ENCODE measurements at places on chromosomes 5 and 9.

DNA sequence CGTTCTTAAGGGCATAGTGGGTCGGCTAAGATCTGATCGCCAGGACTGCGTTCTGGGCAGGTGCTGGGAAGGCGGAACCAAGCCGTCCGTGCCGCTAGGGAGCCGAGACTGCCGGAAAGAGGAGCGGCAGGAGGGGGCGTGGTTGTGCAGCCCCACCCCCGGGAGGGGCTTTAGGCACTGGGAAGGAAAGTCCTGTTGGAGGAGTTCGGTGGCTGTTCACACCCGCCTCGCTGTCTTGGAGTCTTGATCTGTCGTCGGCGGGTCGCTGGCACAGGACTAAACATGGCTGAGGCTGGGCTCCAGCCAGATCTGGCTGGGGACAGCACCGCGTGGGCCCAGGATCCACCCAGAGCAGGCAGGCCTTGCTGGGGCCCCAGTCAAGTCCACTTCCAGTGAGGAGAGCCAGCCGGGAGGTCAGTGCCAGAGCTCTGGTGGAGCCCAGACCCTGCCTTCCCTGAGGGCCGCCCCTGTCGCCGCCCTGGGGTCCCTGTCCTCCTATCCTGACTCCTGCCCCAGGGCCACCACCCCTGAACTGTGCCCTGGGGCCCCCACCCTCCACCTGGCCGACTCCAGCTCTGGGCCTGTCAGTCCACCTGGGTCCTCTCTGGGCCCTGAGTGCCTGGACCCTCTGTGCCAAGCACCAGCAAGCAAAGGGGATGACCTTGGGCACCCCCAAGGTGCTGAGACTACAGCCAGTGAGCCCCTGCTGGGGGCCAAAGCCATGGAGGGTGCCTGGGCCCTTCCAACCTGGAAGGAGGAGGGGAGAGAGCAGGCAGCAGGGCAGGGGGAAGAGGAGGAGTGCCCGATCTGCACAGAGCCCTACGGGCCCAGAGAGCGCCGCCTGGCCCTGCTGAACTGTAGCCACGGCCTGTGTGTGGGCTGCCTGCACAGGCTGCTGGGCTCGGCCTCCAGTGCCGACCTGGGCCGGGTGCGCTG, 4.5 kb downstream of the RNF208 start:
- DNase-seq: peak; percentile 89

DNA sequence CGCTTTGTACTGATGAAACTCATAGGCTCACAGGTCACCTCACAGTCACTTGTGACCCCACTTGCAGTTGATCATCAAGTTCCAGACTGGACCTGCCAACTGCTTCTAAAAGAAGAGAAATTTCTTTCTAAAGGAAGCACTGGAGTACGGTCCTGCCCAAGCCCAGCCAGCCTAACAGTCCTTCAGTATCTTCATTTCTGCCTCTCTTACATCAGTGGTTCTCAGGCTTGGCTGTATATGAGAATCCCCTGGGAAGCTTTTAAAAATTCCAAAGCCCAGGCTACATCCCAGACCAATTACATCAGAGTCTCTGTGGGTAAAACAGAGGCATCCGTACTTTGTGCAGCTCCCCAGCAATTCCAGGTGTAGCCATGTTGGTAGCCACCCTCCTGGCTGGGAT, 282.1 kb downstream of the NFIB start:
- no peak for DNase-seq

GRCh38 chr9:97559111-97559514, 57.6 kb downstream of the TMOD1 start:
- DNase-seq: peak; percentile 40

- DNase-seq: no peak
These were observed 75.3 kb downstream of the PIP5K1B start for GRCh38 chr9:68780380-68780712.

GRCh38 chr9:131961496-131961880, 118.2 kb downstream of the MED27 start:
- DNase-seq: no peak

GRCh38 chr5:417301-418161, 25.4 kb upstream of the EXOC3 start:
- peak; percentile 41 for DNase-seq

DNA sequence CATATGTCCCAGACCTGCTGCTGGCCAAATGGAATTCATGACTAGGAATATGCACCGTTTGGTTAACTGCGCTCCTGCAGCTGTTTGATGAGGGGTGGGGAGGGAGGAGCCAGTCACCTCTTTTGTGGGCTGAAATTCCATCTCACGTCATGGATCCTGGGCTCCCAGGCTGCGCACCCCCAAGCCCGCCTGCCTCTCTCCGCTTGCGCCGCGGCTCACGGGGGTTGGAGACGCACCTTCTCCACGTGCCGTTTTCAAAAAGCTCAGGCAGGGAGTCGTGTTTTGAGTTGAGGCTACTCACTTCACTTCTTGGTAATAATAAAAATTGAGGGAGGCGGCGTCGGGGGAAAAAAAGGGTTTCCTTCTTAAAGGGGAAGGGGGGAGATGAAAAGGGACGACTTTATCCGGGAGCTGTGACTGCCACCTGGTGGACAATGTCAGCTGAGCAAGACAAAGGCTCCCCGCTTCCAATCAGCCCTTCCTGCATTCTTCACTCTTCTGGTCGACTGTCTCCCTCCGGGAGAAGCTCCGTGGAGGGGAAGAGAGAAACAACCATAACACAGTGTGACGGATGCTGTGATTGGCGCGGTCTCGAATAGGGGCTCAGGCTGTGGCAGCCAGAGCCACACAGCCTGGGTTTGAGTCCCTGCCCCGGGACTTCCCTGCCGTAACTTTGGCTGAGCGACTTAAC, 15.9 kb upstream of the C5orf47 start:
- peak; percentile 85 for DNase-seq

GRCh38 chr9:36521148-36521547, 51.5 kb upstream of the MELK start:
- DNase-seq: no peak

- no peak for DNase-seq
These were observed 103.2 kb downstream of the PDE4D start for GRCh38 chr5:59790376-59790775.

DNA sequence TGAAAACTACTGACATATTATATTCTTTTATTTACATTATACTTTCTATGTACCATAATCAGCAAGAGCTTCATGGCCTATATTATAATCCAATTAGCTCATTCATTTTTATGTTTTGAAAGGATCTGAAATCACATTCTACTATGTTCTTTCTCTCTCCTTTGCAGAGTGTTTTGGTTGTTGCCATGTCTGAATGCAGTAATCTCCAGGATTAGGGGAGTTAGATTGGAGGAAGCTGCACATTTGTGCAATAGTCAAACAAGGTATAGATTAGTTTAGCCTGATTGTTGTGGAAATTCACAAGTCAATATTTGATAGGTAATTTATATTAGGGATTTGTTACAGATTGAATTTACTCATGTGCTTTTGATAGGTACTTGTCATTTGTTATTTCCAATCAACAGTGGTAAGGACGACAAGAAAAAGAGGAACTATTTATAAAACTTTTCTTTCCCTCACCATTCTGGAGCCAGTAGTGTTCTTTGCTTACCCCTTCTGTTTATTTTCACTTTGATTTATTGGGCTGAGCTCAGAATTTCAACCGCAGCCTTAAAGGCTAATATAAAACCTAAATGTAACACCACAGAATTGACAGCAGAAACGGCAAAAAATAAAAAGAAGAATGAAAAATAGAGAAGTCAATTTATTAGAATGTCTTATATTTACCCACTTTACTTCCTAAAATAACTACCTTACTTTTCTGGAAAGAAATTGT, 597.0 kb downstream of the CHSY3 start:
- DNase-seq: no peak

DNA sequence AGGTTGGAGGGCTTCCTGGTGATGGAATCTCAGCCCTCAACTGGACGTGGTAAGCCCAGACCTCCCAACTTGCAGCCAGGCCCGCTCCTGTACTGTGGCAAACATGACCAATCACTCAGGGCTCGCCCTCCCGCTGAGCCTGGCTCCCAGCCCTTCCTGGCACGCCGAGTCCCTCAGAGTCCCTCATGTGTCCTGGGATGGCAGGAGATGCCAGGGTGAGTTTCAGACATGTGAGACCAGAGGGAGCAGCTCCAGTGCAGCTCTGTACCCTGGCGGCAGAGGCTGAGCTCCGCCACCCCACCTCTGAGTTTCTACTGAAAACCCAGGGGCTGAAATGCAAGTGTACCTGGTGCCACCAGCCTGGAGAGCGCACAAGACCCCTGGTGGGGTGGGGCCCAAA, 42.0 kb upstream of the RXRA start:
- no peak for DNase-seq

- DNase-seq: no peak
These were observed 14.0 kb downstream of the ARL14EPL start for GRCh38 chr5:116046261-116046660.

DNA sequence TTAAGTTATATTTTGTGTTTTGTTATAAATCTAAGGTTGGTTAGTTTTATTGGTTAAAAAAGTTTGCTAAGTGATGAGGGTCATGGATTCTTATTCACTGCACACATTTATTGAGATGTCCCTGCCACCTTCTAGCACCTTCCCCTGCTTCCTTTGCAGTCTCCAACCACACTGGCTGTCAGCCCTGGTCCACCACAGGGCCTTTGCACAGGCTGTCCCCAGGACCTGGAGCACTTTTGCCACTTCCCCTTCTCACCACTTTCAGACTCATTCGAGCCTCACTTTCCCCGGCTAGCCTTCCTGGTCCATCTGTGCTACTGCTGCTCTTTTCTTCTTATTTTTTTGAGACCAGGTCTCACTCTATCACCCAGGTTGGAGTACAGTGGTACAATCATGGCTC, 45.3 kb downstream of the ARHGAP26 start:
- no peak for DNase-seq

- no peak for DNase-seq
These were observed 74.0 kb downstream of the MACROH2A1 start for GRCh38 chr5:135324897-135325650.

GRCh38 chr9:124003636-124004349, 7.8 kb upstream of the LHX2 start:
- DNase-seq: no peak

GRCh38 chr5:170296036-170296934, 1.3 kb downstream of the LCP2 start:
- DNase-seq: no peak

DNA sequence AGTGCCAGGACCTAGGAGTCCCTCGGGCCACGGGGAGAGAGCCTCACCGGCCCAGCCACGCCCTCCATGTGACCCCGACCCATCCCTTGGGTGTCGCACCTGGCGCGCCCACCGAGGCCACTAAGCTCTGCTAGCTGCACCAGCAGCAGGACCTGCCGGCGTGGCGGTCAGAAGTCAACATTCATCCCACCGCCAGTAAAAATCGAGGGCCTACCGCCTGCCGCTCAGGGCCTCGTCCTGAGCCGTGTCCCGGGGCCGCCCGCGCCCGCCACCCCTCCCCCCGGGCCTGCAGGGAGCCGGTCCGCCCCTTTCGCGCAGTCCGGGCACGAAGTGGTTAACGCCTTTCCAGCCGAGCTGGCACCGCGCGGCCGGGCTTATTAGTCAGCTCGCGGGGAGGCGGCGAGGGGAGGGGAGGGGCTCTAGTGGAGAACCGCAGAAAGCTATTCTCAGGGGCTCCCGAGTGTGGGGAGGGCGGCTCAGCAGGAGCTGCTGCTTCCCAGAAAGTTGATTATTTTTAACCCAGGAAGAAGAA, 124.4 kb downstream of the C9orf50 start:
- DNase-seq: peak; percentile 97

DNA sequence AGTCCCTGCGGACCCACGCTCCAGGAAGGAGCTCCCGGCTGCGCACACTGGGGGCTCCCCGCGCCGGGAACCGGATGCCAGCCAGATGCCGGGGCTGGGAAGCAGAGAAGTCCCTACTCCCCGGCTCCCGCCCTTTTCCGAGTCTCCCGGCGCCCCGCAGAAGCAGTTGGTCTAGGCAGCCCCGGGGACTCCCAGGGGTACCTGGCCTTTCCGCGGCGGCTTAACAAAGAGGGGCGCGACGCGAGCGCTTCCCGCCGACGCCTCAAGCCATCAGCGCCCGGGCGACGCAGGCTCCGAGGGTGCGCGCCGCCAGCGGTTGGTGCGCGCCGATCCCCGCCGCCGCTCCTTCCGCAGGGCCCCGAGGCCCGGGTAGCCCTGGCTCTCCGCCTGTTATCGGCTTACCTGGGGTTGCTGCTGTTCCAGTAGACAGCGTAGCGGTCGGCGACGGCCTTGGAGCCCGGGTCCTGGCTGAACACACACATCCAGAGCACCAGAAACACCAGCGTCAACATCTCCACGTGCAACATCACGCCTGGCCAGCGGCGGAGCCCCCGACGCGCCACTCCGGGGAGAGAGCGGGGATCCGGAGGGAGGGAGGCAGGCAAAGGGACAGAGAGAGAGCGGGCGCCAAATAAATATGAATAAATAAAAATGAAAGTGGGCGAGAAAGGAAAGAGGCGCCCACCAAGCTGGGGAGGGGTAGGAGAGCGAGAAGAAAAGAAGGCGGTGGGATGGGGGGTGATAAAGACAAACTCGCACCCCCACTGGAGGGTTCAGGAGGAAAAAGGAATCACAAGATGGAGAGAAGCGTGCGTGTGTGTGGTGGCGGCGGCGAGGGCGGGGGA, 428 bp downstream of the EFNA5 start:
- peak; percentile 68 for DNase-seq

- no peak for DNase-seq
These were observed 5.8 kb upstream of the IFNA1 start for GRCh38 chr9:21434202-21435014.

GRCh38 chr5:66242050-66242715, 98.1 kb downstream of the SREK1 start:
- no peak for DNase-seq

DNA sequence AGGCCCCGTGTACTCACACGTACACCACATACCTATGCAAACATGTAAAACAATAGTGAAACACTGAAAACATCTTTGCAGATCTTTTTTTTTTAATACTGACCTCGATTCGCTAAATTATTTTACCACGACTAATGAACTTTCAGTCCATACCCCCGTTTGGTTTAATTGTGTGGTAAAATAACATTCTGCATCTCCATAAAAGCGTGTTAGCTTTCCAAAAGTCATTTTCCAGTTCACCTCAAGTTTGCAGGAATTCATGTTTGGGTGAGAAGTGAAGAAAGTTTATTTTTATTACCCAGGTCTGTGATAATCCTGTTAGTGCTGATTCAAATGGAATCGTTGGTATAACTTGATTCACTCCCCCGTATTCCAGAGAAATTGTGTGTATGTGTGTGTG, 652 bp downstream of the ARSK start:
- DNase-seq: no peak

DNA sequence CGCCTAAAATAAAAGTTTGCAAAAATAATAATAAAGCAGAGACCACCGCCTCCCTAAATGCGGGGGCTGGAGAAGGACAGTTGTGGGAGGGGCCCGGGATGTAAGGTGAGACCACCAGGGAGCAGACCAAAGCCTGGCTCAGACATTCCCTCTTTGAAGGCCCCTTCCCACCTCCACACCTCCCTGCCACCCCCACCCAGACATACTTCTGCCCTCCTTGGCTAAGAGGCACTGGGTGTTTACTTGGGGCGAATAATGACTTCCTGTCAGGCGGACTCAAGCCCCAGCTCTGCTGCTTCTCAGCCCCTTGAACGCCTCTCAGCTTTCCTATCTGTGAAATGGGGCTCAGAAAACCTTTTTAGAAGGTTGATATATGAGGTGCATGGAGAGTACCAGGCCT, 58.8 kb upstream of the GGTA1 start:
- DNase-seq: no peak

GRCh38 chr9:649128-650074, 192.1 kb upstream of the DMRT1 start:
- no peak for DNase-seq

- DNase-seq: no peak
These were observed 172.1 kb downstream of the FER start for GRCh38 chr5:108919591-108920326.

All from upper lobe of right lung (tissue), 1 donor.